A673 (cell line): ENCODE measurements at places on chromosomes 6 and 20.

DNA sequence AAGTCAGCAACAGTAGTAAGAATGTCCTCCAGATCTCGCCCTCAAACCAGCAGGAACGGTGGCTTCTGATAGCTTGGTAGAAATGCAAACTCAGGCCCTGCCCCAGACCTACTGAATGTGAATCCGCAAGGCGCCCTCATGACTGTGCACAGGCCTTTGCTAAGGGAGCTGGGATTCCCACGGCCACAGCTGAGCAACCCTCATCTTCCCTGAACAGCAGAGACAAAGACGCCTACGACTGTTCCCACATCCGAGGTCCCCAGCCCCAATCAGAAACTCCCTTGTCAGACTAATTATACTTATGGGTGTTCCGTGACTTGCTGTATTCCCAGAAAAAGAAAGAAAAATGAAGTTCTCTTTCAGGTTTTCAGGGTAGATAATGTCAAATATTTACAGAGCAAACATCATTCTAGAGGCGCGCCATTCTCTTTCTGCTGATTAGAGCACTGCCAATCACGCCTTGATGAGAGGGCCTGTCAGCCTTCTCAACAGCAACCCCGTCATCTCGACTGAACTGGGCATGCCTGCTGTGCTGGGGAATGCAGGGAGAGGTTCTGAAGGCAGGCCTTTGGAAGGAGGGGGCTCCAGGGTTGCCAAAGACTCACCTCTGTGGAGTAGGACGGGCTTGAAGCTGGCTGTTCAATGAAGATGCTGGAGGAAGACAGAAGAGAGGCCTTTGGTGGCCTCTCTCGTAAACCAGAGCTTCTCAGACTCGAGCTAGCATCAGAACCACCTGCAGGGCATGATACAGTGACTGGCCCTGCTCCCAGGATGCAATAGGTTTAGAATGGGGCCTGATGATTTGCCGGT, 79.9 kb downstream of the ZNF217 start:
- no peak overlapping the region for H3K4me3 ChIP-seq
- DNase-seq: no peak
- H3K27ac ChIP-seq: no peak overlapping the region
- H3K27me3 ChIP-seq: no peaks in the 10 kb centered on the region
- H3K36me3 ChIP-seq: no peaks in the 10 kb centered on the region
- H3K4me1 ChIP-seq: peaks cover 11% of the 10 kb centered on the region

GRCh38 chr6:97822632-97823031, 539.6 kb upstream of the MMS22L start:
- no peaks in the 10 kb centered on the region for H3K27me3 ChIP-seq
- no peaks in the 10 kb centered on the region for H3K4me1 ChIP-seq
- H3K4me3 ChIP-seq: no peak overlapping the region
- no peaks in the 10 kb centered on the region for H3K36me3 ChIP-seq
- DNase-seq: no peak

DNA sequence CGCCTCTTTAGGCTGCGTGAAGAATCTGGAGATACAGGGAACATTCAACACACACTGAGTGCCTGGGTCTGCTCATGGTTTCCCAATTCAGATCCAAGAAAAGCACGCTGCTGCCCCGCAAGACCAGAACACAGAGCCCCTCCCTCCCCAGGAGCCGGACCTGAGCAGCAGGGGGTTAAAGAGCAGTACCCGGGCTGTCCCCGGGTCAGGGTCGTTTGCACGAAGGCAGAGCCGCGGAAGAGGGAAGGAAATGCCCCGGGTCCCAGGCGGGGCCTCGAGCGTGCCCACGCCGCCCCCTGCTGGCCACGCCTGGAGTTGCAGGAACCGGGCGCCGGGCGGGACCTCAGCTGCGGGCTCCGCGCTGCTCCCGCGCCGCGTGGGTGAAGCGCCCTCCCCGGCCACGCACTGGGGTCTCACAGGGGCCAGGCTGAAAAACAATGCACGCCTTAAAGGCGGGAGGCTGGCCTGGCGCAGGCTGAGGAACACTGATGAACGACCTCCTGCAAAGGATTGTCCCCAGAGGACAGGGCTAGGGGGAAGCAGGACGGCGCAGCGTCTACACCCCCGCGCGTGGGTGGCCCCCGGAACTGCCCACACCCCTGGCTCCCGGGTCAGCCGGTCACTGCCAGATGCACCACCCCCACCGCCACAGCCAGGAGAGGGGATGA, 48.9 kb downstream of the ANKRD60 start:
- no peaks in the 10 kb centered on the region for H3K4me1 ChIP-seq
- H3K27ac ChIP-seq: no peak overlapping the region
- peak; percentile 66 for DNase-seq
- no peaks in the 10 kb centered on the region for H3K27me3 ChIP-seq
- no peaks in the 10 kb centered on the region for H3K36me3 ChIP-seq

DNA sequence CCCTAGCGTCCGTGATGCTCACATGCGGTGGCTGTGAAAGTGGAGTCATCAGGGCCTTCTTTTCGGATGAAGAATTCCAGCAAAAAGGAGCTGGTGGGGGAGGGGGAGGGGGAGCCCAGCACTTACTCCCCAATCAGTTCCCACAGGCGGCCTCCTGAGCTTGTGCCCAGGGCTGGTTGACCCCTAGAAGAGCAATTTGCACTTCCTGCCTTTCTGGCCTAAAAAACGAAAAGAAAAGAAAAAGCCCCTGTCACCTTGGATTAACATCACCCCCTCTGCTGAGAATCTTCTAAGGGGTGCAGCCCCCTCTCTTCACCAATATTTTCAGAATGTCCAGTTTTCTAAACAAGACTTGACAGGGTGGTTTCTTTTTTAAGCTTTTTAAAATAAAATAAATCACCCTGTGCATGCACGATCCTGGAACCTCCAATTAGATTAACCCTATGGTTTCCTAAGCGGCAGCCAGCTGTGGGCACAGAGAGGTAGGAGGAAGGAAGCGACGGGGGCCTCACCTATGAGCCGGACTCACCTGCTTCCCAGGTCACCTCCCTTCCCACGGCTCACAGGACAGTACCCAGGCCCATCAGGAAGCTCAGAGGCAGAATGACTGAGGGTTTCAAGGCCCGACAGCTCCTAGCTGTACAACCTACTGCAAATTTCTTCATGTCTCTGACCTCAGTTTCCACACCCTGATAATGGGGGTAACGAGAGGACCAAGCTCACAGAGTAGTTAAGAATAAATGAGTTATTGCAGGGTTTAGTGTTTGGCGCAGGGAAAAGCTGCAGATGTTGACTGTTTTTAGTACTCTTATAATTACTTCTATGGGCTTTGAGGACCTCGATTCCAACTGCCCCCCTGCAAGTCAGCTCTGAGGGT, 10.5 kb upstream of the TGM2 start:
- no peak for DNase-seq
- H3K4me3 ChIP-seq: no peak overlapping the region
- H3K27me3 ChIP-seq: no peaks in the 10 kb centered on the region
- no peaks in the 10 kb centered on the region for H3K4me1 ChIP-seq
- H3K27ac ChIP-seq: no peak overlapping the region

- no peaks in the 10 kb centered on the region for H3K36me3 ChIP-seq
- H3K27ac ChIP-seq: no peak overlapping the region
- H3K4me1 ChIP-seq: no peaks in the 10 kb centered on the region
- no peak overlapping the region for H3K4me3 ChIP-seq
- no peak for DNase-seq
- no peaks in the 10 kb centered on the region for H3K27me3 ChIP-seq
Observed at GRCh38 chr20:57211908-57212533, 54.4 kb downstream of the BMP7 start.

GRCh38 chr6:151376440-151376839, 14.9 kb downstream of the ZBTB2 start:
- peaks cover 1% of the 10 kb centered on the region for H3K36me3 ChIP-seq
- peaks cover 17% of the 10 kb centered on the region for H3K4me1 ChIP-seq
- H3K27ac ChIP-seq: no peak overlapping the region
- H3K4me3 ChIP-seq: no peak overlapping the region
- no peak for DNase-seq

- no peaks in the 10 kb centered on the region for H3K27me3 ChIP-seq
- no peak for DNase-seq
- H3K4me1 ChIP-seq: no peaks in the 10 kb centered on the region
- H3K36me3 ChIP-seq: no peaks in the 10 kb centered on the region
- no peak overlapping the region for H3K4me3 ChIP-seq
Observed at GRCh38 chr6:105645156-105645555, 242.3 kb upstream of the PREP start.

- H3K36me3 ChIP-seq: no peaks in the 10 kb centered on the region
- H3K27me3 ChIP-seq: peaks cover 19% of the 10 kb centered on the region
- H3K27ac ChIP-seq: no peak overlapping the region
- H3K4me1 ChIP-seq: no peaks in the 10 kb centered on the region
- no peak for DNase-seq
- no peak overlapping the region for H3K4me3 ChIP-seq
Observed at GRCh38 chr20:17750722-17751045, 50.9 kb downstream of the BANF2 start.

- no peak for DNase-seq
- no peak overlapping the region for H3K27ac ChIP-seq
- H3K36me3 ChIP-seq: no peaks in the 10 kb centered on the region
- peaks cover 17% of the 10 kb centered on the region for H3K4me1 ChIP-seq
- peaks cover 11% of the 10 kb centered on the region for H3K27me3 ChIP-seq
- no peak overlapping the region for H3K4me3 ChIP-seq
Observed at GRCh38 chr20:48197066-48197465, 411.8 kb upstream of the SULF2 start.

DNA sequence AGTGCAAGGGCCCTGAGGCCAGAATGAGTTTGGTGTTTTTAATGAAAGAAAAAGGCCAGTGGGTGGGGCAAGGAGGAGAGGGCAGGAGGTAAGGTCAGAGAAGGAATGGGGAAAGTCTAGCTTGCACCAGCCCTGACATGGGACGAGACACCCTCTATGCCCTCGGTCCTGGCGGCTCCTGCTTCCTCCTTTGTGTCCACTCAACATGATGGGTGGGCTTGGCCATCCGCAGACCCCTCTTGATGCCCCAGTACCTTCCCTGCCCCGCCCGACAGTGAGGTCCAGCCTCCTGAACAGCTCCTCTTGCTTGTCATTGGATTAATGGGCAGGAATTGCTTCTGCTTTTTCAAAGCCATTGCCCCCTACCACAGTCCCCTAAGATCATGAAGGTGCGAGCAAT, 33.6 kb upstream of the ANGPT4 start:
- no peak for DNase-seq
- H3K36me3 ChIP-seq: no peaks in the 10 kb centered on the region
- no peaks in the 10 kb centered on the region for H3K4me1 ChIP-seq
- no peak overlapping the region for H3K27ac ChIP-seq
- no peak overlapping the region for H3K4me3 ChIP-seq

GRCh38 chr6:106539936-106540335, 89.4 kb downstream of the RTN4IP1 start:
- H3K27me3 ChIP-seq: no peaks in the 10 kb centered on the region
- no peak overlapping the region for H3K4me3 ChIP-seq
- DNase-seq: no peak
- no peaks in the 10 kb centered on the region for H3K36me3 ChIP-seq

DNA sequence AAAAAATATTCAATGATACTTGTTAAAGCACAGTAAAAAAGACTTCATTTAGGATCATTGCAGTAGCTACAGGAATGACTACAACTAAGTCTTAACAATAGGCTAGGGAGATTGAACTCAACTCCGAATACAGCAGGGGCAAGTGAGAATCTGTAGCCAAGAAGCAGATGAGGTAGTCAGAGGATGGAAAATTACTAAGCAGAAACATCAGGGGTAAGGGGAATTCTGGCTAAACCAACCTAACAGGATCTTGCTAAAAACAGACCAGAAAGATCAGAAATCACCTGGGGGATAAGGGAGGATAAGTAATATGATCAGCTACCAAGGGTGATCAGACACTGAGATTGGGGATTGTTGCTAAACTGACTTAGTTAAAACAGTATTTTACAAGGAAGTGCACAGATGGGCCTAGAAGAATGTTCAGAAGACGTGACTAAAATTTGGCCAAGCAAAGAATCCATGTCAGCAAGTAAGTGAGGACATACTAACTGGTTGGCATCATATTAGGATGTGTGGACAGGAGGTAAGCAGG, 217.5 kb downstream of the TENT5A start:
- H3K27me3 ChIP-seq: no peaks in the 10 kb centered on the region
- H3K27ac ChIP-seq: no peak overlapping the region
- no peak overlapping the region for H3K4me3 ChIP-seq
- no peaks in the 10 kb centered on the region for H3K4me1 ChIP-seq
- H3K36me3 ChIP-seq: no peaks in the 10 kb centered on the region

GRCh38 chr20:51583073-51583472, 40.6 kb upstream of the NFATC2 start:
- no peak for DNase-seq
- H3K27me3 ChIP-seq: no peaks in the 10 kb centered on the region
- no peaks in the 10 kb centered on the region for H3K4me1 ChIP-seq
- no peaks in the 10 kb centered on the region for H3K36me3 ChIP-seq
